ENCODE measurements at places on chromosomes 13 and 19.

GRCh38 chr19:18762125-18763023, 28.7 kb downstream of the COMP start:
- no peak overlapping the region for H3K27ac ChIP-seq
- no peak for DNase-seq
- peaks cover 3% of the 10 kb centered on the region for H3K36me3 ChIP-seq

- no peak overlapping the region for H3K4me3 ChIP-seq
- no peaks in the 10 kb centered on the region for H3K27me3 ChIP-seq
- no peak overlapping the region for H3K27ac ChIP-seq
- no peaks in the 10 kb centered on the region for H3K36me3 ChIP-seq
- peaks cover 32% of the 10 kb centered on the region for H3K4me1 ChIP-seq
- DNase-seq: no peak
Measured at GRCh38 chr19:1852581-1853128, 4.4 kb upstream of the REXO1 start.

GRCh38 chr19:18502246-18502637, 19.6 kb downstream of the ELL start:
- no peaks in the 10 kb centered on the region for H3K36me3 ChIP-seq
- H3K4me1 ChIP-seq: peaks cover 22% of the 10 kb centered on the region
- H3K27me3 ChIP-seq: no peaks in the 10 kb centered on the region
- DNase-seq: no peak
- H3K4me3 ChIP-seq: no peak overlapping the region
- H3K27ac ChIP-seq: no peak overlapping the region

DNA sequence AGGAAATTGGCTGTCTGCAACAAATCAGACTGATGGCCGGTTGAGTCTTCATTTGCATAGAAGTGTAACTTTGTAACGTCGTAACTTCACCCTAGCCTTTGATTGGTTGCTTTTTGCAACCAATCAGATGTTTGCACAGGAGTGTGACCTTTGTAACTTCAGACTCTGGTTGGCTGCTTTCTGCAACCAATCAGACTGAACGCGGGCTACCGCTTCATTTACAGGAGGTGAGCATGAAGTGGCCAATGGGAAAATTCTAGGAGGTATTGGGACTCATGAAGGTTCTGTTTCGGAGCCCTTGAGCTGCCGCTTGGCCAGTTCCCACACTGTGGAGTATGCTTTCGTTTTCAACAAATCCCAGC, 441 bp upstream of the ZNF559 start:
- peak; percentile 75 for DNase-seq
- H3K27me3 ChIP-seq: no peaks in the 10 kb centered on the region
- peaks cover 2% of the 10 kb centered on the region for H3K36me3 ChIP-seq
- H3K4me1 ChIP-seq: 0 out of 2 replicates have a peak, but pooled peaks cover 2% of the 10 kb centered on the region
- H3K27ac ChIP-seq: peak overlapping the region; percentile 7

- no peak overlapping the region for H3K27ac ChIP-seq
- H3K4me3 ChIP-seq: no peak overlapping the region
- H3K36me3 ChIP-seq: peaks cover 12% of the 10 kb centered on the region
- no peaks in the 10 kb centered on the region for H3K4me1 ChIP-seq
- H3K27me3 ChIP-seq: no peaks in the 10 kb centered on the region
Measured at GRCh38 chr13:25252225-25252624, 35.1 kb downstream of the MTMR6 start.

DNA sequence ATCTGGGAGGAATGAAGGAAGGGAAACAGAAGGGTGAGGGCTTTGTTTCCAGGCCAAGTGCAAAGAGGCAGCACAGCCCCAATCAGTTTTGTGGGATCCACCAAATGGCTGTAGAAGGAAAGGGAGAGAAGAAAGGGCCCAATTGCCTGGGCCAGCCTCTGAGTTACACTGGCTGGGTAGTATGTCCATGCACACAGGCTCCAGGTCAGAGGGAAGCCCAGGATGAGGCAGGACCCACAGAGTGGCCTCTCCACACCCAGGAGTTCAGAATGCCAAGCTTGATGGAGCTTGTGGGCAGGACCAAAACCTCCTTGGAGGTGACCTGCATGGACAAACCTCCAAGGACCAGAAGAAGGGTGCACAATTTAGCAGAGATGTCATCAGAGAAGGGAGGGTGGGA, 178.2 kb upstream of the TSHZ3 start:
- H3K4me3 ChIP-seq: no peak overlapping the region
- no peaks in the 10 kb centered on the region for H3K36me3 ChIP-seq
- no peaks in the 10 kb centered on the region for H3K4me1 ChIP-seq

DNA sequence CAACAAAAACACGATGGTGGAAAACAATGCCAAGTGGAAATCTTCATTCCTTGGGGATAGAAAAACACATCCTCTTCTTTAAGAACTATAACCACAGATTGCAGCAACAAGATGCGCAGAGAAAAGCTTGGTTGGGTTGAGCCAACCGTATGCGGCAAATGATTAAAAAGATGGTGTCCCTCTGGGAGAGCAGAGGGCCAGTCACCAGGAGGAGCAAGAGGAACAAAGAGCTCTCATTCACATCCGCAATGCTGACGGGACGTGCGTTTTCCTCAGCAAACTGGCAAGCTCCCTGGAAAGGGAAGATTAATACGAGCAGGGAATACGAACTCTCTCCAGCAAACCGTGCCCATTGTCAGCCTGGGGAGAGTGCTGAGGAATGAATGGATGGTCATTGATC, 141.6 kb downstream of the KATNAL1 start:
- DNase-seq: no peak
- no peaks in the 10 kb centered on the region for H3K36me3 ChIP-seq
- no peak overlapping the region for H3K27ac ChIP-seq
- peaks cover 20% of the 10 kb centered on the region for H3K27me3 ChIP-seq

GRCh38 chr13:41075485-41075884, 14.2 kb downstream of the WBP4 start:
- H3K36me3 ChIP-seq: peaks cover 33% of the 10 kb centered on the region
- no peaks in the 10 kb centered on the region for H3K27me3 ChIP-seq
- DNase-seq: no peak
- H3K4me3 ChIP-seq: no peak overlapping the region
- no peaks in the 10 kb centered on the region for H3K4me1 ChIP-seq
- H3K27ac ChIP-seq: no peak overlapping the region

DNA sequence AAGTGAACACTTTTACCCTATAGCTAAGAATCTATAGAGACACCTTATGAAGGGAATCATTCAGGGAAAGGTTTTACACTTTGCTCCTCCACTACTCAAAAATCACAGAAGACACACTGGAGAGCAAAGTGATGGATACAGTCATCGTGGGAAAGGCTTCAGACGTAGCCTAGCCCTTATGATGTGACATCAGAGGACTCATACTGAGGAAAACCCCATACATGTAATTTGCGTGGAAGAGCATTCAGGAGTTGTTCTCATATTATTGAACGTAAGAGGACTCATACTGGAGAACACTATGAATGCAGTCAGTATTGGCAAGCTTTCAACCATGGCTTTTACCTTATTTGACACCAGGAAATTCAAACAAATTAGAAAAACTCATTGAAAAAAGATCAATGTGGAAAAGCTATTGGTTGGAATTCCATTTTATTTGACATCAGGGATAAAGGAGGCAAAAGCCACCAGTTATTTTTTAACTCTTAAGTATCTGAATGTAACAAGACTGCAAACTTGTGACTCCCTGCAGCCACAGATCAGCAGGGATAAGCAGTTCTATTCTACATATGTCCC, 16.1 kb upstream of the ZNF274 start:
- no peaks in the 10 kb centered on the region for H3K27me3 ChIP-seq
- no peaks in the 10 kb centered on the region for H3K36me3 ChIP-seq
- no peak for DNase-seq
- H3K4me1 ChIP-seq: no peaks in the 10 kb centered on the region
- no peak overlapping the region for H3K27ac ChIP-seq

DNA sequence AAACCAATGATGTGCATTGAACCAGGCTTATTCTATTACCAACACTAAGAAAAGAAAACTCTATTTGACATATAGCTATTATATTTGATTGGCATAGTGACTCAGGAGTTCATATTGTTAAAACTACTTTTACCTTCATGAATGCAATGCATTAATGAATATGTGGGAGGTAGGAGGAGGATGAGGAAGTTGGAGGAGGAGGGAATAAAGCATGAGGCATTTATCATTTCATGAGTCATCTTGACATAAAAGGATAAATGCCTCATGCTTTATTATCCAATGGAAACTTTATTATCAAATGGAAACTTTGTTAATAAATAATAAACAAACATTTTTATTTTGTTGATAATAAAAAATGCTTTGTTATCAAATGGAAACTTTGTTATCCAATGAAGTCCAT, 116.5 kb downstream of the SPRY2 start:
- no peaks in the 10 kb centered on the region for H3K4me1 ChIP-seq
- no peaks in the 10 kb centered on the region for H3K27me3 ChIP-seq
- no peaks in the 10 kb centered on the region for H3K36me3 ChIP-seq
- H3K4me3 ChIP-seq: no peak overlapping the region

- no peak overlapping the region for H3K27ac ChIP-seq
- no peak overlapping the region for H3K4me3 ChIP-seq
- H3K4me1 ChIP-seq: 0 out of 2 replicates have a peak, but pooled peaks cover 2% of the 10 kb centered on the region
- no peaks in the 10 kb centered on the region for H3K36me3 ChIP-seq
- DNase-seq: peak; percentile 3
Measured at GRCh38 chr13:26377038-26377437, 123.1 kb downstream of the CDK8 start.
